ENCODE measurements at places on chromosomes 4 and X. TPM values are rescaled to one million over a fixed set of nuclear protein-coding genes. Genes with fewer than 3 reads are reported as not detected.

The DSPP gene
- not detected for total RNA-seq

The MAGEC1 gene
- not detected for total RNA-seq

The RPS6KA3 gene
- total RNA-seq, result 26.6 TPM

The AR gene
- 1.2 TPM for total RNA-seq

The SLC10A6 gene
- total RNA-seq, result not detected
